ENCODE measurements at places on chromosomes 1 and 21.
A peak's percentile ranks its signal among the peaks of the same experiment; 100 is the strongest.

- no peak for DNase-seq
Observed at GRCh38 chr1:43067233-43067745, 104.8 kb downstream of the EBNA1BP2 start.

DNA sequence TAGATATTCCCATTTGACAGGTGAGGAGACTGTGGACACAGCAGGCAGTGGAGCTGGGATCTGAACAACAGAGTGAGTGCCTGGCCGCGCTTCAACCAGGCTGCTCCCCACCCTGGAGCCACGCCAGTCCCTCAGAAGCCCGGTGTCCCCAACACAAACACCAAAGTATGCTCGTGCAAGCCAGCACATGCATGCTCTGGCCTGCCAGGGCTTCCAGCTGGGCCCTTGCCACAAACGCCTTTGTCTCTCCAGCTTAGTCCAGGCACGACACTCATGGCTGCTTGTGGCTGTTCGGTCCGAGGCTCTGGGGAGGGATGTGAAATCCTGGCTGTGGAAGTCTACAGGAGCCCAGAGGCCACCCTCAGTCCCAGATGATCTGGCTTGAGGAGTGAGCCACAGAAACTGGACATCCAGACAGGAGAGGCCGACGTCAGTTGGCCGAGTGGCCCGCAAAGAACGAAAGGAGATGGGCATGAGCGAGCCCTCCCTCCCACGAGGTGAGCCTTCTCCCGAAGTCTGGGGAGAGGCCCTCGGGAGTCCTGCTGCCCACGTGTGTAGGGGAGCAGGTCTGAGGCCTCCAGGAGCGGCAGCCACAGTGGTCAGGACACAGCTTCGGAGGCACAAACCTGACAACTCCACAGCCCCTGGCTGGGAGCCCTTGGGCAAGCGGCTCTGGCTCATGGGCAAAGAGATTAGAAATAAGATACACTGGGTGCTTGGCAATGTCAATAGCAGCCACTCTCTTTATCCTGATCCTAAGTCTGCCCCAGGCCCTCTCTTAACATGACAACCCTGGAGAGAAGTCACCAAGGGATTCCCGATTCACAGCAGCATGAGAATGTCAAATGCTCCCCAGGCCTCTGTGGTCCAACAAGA is 117.1 kb upstream of the IFFO2 start:
- DNase-seq = no peak

GRCh38 chr1:233300326-233300725 is 4.8 kb upstream of the PCNX2 start:
- DNase-seq = no peak

- DNase-seq = no peak
Observed at GRCh38 chr1:177710696-177711620, 258.9 kb downstream of the SEC16B start.

GRCh38 chr1:31734582-31735107 is 29.5 kb downstream of the ADGRB2 start:
- no peak for DNase-seq

DNA sequence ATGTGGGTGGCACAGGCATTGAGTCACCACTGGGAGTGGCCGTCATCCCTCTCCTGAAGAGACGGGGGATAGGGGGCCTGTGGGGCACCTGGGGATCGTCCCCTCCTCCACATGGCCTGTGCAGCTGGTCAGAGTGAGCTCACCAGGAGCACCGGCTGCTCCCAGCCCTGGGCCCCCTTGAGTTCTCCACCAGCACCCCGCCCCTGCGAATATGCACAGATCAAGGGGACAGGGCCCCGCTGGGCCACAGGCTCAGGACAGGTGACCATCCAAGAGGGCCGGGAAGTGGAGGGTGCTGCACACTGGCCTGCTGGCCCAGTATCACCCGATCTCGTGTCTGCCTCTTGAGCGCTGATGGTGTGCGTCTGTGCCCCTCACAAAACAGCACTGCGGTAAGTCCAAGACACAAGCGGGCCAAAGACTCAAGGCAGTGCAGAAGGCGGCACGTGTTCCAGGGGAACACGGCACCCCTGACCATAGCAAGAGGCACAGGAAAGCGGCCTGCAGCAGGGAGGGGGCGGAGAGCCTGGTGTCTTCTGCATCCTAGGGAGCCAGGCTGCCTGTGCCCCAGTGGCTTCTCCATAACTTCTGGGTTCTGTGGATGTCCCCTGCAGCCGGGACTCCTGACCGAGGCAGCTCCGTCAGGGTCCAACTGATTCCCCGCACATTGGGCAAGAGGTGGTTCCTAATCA is 18.1 kb upstream of the TSPEAR start:
- DNase-seq = no peak

DNA sequence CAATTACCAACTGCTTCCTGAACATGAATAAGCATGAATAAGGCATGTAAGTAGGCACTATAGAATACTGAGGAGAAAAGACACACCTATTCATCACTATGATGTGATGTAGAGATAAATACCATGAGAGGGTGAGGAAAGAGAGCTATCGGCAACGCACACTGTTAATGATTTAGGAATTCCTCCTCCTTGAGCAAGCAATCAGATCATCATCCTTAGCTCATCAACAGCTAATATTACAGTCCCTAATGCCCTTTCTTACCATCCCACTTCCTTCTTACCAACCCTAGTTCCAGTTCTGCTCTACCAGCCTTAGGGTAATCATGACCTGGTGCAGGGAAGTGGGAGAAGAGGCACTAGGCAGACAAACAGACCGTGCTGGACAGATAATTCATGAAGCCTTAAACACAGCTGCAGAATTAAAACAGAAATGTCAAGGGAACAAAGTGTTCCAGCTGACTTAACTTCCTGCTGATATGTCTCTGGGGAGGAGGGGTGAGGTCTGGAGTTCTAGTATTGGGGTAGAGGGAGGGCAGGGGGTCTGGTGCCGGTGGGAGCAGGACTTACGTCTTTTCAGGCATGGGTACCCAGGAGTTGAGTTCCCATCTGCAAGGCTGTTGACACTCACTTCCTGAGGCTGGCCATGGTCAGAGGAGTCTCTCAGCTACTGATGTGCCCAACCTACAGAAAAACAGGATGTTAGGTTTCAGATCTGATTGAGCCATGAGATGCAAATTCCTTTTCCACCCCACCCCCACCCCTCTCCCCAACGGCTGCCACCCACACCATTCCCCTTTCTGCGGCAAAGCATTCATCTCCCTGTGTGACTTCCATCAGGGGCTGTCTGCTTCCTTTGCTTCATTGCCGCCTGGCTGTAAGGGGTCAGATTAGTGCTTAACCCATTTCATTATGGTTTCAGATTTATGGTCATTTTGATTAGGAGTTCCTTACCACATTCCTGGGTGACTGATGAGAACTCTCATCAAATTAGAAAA is 12.6 kb upstream of the RCSD1 start:
- DNase-seq = peak; percentile 73

DNA sequence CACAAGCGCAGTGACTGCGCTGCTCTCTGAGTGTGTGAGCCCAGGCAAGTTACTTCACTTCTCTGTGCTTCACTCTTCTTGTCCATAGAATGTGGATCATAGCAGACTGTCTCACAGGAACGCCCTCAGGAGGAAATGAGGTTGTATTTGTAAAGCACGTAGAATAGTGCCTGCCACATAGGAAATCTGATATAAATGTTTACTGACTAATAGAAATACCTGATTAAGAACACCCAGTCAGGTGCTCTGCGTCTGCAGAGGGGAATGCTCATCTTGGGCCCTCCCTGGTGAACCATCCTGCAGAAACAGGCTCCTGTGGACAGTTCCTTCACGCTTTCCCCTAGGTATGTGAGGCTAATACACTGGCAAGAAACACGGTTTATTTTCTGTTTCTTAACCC is 100.3 kb downstream of the BEND5 start:
- DNase-seq = no peak

DNA sequence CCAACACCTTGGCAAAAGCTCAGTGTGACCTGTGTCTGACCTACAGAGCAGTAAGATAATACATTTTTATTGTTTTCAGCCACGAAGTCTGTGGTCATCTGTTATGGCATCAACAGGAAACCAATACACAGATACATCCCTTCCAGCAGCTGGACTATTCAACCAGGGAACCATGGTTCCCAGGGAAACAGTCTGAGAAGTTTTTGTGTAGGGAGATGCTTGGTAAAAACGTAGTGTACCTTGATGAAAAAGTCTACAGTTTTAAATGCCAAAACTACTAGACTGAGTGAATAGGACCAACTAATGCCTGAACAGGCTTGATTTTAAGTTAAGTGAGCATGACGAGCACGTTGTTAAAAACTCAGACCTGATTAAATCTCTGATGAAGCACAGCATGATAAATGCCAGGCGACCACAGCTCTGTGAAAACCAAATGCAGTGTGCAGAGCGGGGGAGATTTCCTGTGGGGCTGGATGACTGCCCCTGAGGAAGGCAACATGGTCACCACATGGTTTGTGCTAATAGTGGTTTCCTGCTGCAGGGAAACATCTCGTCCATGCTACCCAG is 228.9 kb downstream of the TNR start:
- DNase-seq = no peak

DNA sequence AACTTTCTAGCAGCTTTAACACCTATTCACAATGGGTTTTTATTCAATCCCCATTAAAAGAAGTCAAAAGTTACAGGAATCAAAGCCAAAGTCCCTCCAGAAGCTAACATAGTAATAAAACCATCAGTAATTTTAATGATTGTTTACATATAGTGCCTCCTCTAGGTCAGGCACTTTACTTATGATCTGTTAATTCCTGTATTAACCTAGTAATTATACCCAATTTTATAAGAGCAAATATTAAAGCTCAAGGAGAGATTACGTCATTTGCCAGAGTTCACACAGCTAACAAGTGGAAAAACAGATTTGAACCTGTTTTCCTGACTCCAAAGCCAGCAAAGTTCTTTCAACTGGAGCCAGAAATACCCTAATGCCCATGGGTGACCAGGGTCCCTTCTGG is 112.9 kb upstream of the F3 start:
- no peak for DNase-seq

DNA sequence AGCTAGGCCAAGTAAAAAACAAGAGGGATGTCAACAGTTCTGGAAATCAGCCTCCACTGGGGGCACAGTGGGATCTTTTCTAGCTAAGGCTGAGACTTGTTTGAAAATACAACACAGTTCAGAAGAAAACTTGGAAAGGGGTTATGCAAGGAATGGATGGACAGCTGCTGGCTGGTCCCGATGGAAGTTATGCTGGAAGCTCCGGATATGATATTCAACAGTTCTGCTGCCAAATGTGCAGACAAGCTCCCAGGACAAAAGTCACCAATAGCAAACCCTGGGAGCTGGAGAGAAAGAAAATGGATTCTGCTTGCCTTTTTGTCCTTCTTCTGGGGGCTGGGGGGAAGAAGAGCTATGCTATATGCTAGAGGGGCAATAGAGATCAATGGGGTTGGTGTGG is 14.3 kb downstream of the LMX1A start:
- DNase-seq = no peak

DNA sequence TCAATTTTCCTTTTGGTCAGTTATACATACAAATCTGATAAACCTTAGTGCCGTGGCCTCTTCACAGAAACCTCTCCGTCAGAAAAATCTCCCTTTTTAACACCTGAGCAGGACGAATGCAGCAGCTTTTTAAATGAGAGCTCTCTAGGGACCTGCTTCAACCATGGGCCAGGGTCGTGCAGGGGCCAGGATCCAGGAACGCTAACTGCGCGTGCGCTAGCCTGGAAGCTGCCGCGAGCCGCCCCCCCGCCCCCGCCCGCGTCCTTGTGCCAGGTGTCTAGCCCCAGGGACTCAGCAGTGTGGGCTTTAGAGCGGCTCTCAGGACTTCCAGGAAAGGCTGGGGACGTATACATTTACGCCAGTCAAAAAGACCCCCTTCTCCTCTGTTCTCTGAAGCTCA is 136.8 kb upstream of the FMN2 start:
- DNase-seq = peak; percentile 13

GRCh38 chr21:32009263-32009662 is 136.4 kb downstream of the HUNK start:
- DNase-seq = no peak

DNA sequence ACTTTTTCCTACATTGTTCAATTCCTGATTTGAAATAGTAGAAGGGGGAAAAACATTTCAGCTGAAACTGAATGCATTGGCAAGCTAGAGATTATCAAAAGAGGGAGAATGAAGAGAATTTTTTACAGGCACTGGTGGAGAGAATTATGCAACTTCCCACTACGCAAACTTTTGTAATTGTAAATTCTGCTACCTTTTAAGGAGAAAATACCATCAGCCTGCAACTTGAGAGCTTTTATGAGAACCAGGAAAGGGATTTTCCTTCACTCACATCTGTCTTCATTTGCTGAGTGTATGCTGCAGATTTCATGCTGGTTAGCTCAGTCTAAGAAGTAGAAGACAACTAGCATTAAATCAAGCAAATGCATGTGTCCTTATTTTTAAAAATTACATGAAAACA is 43.7 kb downstream of the ADAMTS1 start:
- no peak for DNase-seq

GRCh38 chr21:45935628-45936027 is 45.9 kb upstream of the COL6A1 start:
- no peak for DNase-seq

GRCh38 chr1:25744140-25744581 is 55.8 kb upstream of the SELENON start:
- DNase-seq = peak; percentile 68

DNA sequence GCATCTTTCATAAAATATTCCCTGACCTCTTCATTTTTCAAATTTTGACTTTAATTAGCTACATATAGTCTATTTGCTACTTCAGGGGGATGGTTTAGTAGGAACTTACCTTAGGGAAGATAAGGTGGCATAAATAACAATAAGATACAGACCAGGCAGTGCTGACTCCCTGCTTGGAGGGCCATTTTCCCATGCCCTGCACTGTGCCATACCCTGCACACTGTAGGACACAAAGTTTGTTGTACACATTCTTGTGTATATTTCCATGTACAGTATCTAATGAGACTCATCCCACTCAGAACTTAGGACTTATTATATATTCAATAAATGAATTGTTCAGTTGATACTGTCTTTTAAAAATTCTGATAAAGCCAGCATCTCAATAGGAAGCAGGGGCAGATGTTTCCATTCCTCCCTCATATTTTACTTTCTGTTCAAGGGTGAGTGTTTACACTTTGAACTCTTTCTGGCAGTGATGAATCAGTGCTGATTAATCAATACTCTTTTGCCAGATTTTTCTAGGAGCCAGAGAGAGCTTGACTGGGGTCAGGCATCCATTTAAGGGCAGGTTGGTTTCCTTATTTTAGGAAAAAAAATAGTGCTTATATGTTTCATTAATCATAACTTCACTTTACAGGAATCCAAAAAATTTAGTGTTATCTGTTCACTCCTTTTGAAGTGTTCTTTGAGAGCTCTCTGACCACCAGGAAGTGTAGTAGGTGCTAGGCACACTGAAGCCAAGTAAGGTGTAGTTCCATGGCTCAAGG is 30.6 kb downstream of the MPZL1 start:
- no peak for DNase-seq

GRCh38 chr1:232174306-232174705 is 455.6 kb downstream of the SIPA1L2 start:
- peak; percentile 31 for DNase-seq

DNA sequence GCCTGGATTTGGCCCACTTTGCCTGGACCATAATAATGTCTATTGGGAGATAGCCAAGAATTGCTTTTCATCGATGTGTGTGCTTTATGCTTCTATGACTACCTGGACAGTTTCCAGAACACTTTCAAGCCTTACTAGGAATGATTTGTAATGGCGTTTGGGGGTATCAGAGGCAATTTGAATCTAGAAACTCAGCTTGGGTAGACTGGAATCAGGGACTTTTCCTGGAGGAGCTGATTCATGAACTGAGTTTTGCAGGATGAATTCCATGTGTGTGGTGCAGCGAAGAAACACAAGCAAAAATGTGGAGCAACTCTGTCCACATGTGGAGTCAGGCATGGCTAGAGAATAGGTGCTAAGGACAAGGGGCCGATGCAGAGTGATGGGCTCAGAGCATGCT is 11.9 kb upstream of the TMEM61 start:
- DNase-seq = no peak
